ENCODE measurements at places on chromosomes 1 and 21. TPM values are rescaled to one million over a fixed set of nuclear protein-coding genes. Genes with fewer than 3 reads are reported as not detected.

The CELA2A gene
- total RNA-seq: 1.1 TPM

The HCRTR1 gene
- total RNA-seq: 0.13 TPM

The HES4 gene
- 4.5 TPM for total RNA-seq

The C1orf87 gene
- total RNA-seq: 0.16 TPM

The KCNJ9 gene
- not detected for total RNA-seq

The PRUNE1 gene
- 28.5 TPM for total RNA-seq

The PAFAH2 gene
- total RNA-seq: 11.5 TPM

The GPATCH4 gene
- 38.2 TPM for total RNA-seq

The TRAF3IP3 gene
- total RNA-seq: 0.71 TPM

The TMEM82 gene
- 1.4 TPM for total RNA-seq

The ATF6 gene
- 13.7 TPM for total RNA-seq

The UTS2 gene
- not detected for total RNA-seq

The FAM3B gene
- 1.4 TPM for total RNA-seq

Data from WTC11 (cell line).